ENCODE measurements at places on chromosomes 16 and 17.

GRCh38 chr16:88701581-88702370, 4.4 kb downstream of the RNF166 start:
- no peak for DNase-seq

DNA sequence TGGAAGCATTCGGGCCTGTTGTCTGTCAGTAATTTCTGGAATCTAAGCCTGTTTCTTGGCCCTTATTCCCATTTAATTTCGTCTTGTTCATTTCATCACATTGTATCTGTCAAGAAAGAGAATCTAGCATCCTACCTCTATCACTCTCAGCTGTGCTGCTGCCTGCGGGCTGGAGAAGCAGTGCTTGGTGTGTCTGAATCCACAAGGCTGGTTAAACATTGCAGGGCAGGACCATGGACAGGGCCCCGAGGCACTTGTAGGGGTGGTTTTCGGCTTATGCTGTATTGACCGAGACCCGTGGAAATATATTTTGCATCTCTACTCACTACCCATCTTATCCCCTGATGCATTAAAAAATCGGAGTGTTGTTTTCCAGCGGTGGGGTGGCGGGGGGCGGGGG, 3.1 kb downstream of the RAB11FIP4 start:
- no peak for DNase-seq

GRCh38 chr16:2702871-2703745, 16.9 kb downstream of the PRSS27 start:
- DNase-seq: no peak

GRCh38 chr16:54355251-54355650, 68.7 kb upstream of the IRX3 start:
- DNase-seq: no peak

GRCh38 chr16:12318661-12319427, 342.3 kb downstream of the SNX29 start:
- DNase-seq: no peak

GRCh38 chr17:8563024-8563776, 67.3 kb downstream of the MYH10 start:
- DNase-seq: no peak

DNA sequence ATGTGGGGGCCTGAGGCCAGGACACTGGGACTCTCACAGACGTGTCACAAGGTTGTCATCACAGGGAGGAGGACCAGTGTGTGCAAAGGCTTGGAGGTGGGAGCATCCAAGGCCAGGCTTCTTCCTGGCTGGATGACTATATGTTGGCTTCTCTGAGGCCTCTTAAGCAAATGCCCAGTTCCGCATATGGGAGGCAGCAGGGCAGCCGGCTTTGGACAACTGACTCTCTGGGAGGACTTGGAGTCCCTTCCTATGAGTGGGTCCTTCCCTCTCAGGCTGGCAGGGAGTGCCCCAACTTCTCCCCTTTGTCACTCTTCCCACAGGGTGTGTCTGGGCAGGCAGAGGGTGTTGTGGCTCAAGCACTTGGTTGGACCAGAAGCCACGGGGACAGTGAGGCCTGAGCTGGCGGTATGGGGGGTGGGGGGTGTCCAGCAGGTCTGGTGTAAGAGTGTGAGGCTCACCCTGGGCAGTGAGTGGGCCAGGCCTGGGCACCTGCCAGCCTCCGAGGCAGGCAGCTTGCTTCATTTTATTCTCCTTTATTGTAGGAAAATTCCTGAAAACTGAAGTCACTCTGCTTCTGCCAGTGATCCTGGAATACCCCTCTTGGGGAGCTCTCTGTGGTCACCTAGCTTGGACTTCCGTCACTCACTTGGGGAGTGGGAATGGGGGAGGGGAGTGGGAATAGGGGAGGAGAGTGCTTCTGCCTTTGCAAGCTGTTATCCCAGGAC, 14.9 kb downstream of the ADGRG1 start:
- no peak for DNase-seq

DNA sequence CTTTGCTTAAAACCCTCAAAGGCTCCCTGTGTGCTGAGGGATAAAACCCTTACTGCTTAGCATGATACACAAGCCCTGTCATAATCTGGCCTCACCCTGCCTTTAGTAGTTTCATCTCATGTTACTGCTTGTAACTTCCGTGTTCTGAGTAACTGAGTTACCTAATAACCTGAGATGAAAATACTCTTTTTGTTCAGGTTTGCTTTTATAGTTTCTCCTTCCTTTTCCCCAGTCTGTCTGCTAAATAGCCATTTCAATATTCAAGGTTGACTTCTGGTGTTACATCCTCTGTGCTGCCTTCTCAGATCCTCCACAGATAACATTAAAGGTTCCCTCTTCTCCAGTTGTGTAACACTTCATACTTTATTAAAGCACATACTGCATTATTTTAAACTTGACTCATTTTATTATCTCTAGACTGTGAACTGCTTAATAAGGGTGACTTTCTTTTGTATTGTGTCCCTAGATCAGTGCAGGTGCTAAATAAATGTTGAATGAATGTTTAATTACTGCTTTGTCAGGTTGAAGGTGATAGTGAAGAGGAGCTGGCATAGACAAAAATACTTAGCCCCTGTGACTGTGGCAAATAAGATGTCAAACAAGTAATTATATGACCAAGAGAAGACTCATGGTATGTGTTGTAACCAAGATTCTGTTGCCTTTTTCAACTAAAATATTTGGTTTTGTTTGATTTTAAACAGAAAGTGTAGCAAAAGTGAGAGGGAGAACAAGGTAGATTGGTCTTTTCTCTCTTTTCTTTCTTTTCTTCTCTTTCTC, 47.8 kb downstream of the NFAT5 start:
- no peak for DNase-seq

Data from stimulated activated CD4-positive, alpha-beta T cell treated with anti-CD3 and anti-CD28 coated beads, Interleukin-1b, Interleukin-23, amount 100 ng/mL, for 4 hours (primary cell).